ENCODE measurements at places on chromosomes 12 and 14. TPM values are rescaled to one million over a fixed set of nuclear protein-coding genes. Genes with fewer than 3 reads are reported as not detected.

SOAT2 gene
- not detected for total RNA-seq

RHOF gene
- 2.4 TPM for total RNA-seq

LRP1-AS gene
- total RNA-seq, result not detected

HOXC12 gene
- total RNA-seq, result not detected

EPS8 gene
- 150 TPM for total RNA-seq

PMCH gene
- not detected for total RNA-seq

ENDOU gene
- total RNA-seq, result 0.15 TPM

GPR84 gene
- total RNA-seq, result not detected

CCDC38 gene
- not detected for total RNA-seq

ANKS1B gene
- total RNA-seq, result 0.94 TPM

WNK1 gene
- 64.8 TPM for total RNA-seq

KLRC4 gene
- total RNA-seq, result not detected

PRICKLE1 gene
- 11.5 TPM for total RNA-seq

PPFIA2 gene
- total RNA-seq, result 0.08 TPM

TPPP2 gene
- not detected for total RNA-seq

LRRC43 gene
- total RNA-seq, result 1.2 TPM

ABCD2 gene
- total RNA-seq, result 0.12 TPM

PUS1 gene
- 8.0 TPM for total RNA-seq

SOX5 gene
- total RNA-seq, result 0.15 TPM
